GM18507 (cell line): ENCODE measurements at places on chromosomes 16 and 17.

- no peak for DNase-seq
Measured at GRCh38 chr16:68386628-68387027, 61.7 kb downstream of the SMPD3 start.

GRCh38 chr17:77304746-77305473 is 164.1 kb downstream of the SEC14L1 start:
- no peak for DNase-seq

DNA sequence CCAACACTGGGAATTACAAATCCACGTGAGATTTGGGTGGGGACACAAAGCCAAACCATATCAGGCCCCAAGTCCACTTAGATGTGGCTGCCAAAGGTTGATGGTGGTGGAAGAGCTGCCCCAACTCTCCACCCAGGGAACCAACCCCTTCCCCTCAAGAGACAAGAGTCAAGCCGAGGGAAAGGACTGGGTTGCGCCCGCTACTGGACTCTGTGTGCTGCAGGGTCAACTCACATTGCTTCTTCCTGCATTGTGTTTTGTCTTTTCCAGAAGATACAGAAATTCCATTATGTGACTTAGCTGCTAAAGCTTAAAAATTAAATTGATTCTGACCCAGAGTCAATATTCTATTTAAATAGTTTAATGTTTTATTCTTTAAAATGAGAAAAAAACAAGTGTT is 58.5 kb downstream of the ADAMTS18 start:
- DNase-seq = no peak

- no peak for DNase-seq
Measured at GRCh38 chr16:86117756-86118155, 218.8 kb downstream of the IRF8 start.

DNA sequence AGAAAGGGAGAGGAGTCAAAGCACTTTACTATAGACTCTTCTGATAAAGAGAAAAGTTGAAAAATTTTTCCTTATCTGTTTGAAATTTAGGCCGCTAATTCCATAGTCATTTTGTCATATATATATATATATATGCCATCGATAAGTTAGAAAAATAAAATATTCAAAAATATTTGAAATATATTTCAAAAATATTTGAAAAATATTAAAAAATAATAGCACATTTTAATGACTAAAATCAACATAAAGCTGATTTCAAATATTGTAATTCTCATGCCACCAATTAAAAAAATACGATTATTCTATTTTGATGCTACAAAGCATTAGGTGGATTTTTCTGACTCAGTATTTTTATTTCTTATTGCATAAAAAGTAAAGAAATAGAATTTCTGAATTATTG is 87.1 kb downstream of the KIF2B start:
- DNase-seq = no peak

GRCh38 chr16:259226-259625 is 16.5 kb downstream of the RGS11 start:
- no peak for DNase-seq

- no peak for DNase-seq
Measured at GRCh38 chr17:70780031-70780430, 610.7 kb downstream of the KCNJ2 start.

- no peak for DNase-seq
Measured at GRCh38 chr16:471353-472198, 46.1 kb downstream of the RAB11FIP3 start.

DNA sequence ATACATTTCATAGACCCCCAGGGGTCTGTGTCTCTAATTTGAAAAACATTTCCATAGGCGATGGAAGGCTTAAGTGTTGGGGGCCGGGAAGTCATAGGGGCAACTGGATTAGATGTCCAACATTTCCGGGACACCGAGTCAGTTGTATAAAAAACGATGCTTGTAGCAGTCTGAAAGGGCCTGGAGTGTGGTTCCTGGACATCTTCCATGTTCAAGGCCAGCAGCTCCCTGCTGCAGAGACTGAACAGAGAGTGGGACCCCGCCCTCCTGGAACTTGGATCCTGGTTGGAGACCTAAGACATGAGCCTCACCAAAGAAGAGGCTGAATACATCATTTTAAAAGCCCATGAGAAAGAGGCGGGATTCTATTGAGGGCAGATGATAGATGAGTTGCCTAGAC is 82.0 kb upstream of the ZNF423 start:
- no peak for DNase-seq

GRCh38 chr17:67942810-67943209 is 53.5 kb downstream of the C17orf58 start:
- no peak for DNase-seq

DNA sequence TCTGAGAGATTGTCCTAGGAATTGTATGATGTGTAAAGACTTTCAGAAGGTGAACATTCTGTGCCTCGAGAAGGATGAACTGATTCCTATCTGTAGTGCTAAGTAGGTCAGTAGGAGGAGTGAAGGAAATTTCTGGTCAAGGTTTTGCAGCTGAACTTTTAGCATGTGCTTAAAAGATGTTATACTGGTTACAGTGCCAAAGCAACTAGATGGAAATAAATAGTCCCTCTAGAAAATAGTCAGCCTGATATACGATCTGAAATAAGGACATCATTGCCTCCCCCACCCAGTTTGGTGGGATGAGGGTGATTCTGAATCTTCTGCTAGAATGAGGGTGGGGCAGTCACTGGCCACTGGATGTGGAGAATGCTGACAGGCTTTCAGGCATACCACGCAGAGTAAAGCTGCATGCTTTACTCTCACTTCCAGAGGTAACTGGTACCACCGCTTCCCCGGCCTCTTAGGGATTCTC is 57.2 kb upstream of the VPS4A start:
- DNase-seq = no peak

- DNase-seq = no peak
Measured at GRCh38 chr17:33895491-33895890, 359.6 kb upstream of the CCL2 start.

DNA sequence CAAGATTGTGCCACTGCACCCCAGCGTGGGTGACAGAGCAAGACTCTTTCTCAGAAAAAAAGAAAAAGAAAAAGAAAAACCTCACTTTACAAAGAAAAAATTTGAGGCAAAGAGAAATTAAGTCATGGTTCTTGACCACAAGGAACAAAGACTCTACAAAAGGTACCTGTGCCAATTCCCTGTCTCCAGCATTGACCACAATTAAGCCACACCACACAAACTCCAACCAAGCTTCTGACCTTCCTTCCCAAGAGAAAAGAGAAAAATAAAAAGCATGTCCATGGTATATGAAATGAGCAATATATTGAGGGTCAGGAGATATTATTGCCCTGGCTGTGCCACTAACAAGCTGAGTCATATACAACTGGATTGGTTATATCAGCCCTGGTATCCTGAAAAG is 146.3 kb upstream of the NOG start:
- DNase-seq = no peak

DNA sequence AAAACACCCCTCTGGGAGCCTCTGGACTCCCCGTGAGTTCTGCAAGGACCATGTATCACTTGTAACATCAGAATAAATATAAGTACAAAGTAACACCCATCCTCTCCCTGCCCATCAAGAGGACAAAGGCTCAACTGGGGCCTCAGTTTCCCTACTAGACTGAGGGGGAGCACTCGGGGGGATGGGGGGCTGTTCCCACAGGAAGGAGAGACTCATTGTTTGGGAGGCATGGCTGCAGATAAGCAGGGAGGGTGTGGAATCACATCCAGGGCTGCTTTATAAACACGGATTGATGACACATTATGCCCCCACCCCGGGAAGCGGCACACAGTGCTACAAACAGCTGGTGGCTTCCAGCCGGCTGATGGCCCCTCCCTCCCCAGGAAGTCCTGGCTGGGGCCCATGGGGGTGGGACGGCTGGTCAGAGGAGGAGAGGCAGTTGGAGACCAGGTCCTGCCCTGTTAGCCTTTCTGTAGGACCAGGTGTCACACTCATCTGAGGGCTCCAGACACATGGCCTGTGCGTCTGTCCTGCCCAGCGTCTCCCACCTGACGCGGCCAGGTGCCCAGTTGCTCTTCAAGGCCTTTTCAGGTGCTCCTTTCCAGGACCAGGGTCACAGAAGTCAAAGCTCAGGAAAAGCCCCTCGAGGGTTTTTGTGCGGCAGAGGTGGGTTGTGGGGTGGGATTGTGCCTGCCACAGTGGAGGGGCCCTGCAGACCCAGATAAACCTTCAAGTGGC is 1.3 kb upstream of the MPG start:
- DNase-seq = no peak

DNA sequence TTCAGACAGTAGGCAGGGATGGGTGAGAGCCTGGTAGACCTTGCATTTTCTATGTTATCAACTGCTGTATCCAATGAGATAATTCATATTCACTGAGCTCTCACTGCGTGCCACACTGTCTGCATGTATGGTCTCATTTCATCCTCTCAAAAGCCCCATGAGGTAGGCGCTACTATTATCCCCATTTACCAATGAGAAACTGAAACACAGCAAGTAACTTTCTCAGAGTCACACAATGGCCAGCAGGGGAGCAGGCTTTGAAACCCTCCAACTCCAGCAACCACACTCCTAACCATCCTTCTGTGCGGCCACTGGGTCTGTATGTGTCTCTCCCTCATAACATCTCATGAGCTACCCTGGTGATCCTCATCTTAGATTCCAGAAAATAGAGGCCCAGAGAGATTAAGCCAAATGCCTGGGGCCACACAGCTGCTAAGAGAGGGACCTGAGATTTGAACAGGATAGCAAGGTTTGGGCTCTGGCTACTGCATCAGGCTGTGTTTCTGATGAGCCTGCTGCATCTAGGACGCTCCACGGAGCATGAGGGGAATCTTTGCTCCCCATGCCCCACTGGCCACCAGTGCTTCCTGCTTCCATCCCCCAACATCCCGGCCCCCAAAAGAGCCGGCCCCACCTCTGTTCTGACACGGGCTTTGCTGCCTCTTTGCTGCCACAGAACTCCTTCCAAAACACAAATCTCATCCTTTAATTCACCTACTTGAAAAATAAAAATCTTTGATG is 3.2 kb downstream of the CCR7 start:
- no peak for DNase-seq

DNA sequence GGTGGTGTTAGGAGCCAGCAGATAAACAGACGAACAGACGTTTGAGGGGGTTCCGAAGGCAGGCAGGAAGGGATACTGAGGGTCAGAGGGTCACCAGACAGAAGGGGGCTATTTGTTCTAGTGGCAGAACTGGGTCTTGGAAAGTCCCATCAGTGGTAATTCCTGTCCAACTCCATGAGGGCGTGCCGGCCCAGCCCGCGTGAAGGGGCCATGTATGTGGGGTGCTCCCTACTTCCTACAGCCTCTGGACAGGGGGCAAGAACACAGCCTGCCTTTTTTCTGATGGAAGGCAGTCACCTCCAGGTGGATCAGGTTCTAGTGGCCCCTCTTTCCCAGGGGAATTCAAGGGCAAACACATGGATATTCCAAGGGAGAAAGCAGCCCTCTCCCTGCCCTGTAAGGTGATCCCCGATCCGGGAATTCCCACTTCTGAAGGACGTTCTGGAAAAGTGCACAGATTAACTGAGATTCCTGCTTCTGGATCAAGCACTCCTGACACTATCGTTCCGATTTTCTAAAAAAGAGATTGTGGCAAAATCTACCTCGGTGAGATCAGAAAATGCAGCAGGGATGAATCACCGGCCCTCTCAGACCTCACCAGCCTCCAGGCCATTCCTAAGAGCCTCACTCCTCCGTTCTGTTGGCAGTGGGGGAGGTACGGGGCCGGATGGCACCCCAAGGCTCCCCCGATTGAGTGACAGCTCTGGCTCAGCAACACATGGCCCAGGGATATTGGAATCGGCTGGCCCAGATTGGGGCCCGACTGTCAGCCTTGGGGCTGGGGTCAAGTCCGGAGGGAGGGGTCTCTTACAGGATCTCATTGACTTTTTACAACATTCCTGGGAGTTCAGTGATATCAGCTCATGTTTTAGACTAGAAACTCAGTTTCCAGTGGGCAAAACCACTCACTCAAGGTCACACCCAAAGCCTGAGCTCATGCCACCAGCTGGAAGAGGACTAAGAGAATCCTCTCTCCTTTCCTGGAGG is 12.4 kb downstream of the STX1B start:
- no peak for DNase-seq

- DNase-seq = no peak
Measured at GRCh38 chr16:15690296-15690695, 40.3 kb downstream of the NDE1 start.

- no peak for DNase-seq
Measured at GRCh38 chr17:67518876-67519275, 141.8 kb downstream of the PITPNC1 start.

DNA sequence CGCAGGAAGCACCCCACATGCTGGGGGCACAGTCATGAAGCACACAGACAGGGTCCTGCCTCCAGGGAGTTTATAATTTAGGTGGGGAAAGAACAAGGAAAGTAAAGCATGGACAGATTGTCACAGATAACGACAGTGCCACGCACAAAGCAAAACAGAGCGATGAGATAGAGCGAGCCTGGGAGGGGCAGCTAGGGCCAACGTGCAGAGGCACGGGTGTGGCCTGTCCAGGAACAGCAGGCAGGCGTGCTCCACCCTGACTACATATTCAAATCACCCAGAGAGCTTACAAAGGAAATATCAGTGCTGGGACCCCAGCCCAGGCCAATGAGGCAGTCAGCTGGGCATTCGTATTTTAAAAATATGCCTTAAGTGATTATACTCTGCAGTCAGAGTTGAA is 16.8 kb downstream of the LGALS9 start:
- no peak for DNase-seq

- peak; percentile 44 for DNase-seq
Measured at GRCh38 chr17:37701496-37701898, 43.4 kb downstream of the HNF1B start.

DNA sequence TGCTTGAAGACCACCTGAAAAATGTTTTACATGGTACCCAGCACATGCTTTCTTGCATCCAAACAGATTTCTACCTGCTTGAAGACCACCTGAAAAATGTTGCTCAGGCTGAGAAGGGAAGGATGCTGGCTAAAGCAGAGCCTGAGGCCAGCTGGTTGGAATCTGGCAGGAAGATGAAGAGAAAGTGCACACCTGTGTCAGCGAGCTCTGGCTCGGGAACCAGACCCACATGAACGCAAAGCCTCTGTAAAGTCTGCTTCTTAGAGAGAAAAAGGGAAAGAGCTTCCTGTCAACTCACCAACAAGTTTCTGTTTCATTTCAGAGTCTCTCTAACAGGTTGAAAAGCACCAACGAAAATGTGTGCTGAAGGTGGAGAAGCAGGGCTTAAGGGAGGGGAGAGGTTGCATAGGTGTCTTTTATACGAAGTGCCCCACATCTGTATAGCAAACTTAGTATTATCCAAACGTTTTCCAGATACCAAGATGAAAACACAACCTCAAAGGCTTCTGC is 226.0 kb downstream of the TOX3 start:
- no peak for DNase-seq

DNA sequence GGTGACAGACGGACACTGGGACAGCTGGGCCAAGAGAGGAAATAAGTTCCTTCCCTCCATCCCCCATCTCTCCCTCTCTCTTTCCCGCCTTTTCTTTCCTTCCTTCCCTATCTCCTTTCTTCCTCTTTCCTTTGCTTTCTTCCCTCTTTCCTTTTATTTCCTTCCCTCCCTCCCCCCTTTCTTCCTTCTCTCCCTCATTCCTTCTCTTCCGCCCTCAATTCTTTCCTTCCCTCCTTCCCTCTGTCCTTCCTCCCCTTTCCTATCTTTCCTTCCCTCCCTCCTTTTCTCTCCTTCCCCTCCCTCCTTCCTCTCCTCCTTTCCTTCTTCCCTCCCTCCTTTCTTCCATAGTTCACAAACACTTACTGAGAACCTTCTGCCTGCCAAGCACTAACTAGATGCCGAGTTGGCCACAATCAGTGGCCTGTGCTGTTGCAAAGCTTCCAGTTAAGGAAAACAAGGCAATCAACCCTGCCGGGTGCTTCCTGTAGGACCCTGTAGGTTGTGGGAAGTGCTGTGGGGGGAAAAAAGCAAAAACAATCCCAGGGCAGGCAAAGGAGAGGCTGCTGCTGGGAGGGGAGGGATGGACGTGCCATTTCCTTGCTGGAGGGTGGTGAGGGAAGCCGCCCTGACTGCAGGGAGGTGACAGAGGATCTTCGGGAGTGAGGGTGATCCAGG is 31.7 kb downstream of the ABCC6 start:
- no peak for DNase-seq
